ENCODE measurements at places on chromosomes 7 and 10.

GRCh38 chr10:77548157-77548556, 89.5 kb downstream of the KCNMA1 start:
- no peak for DNase-seq

GRCh38 chr7:26709210-26709990, 155.0 kb downstream of the SKAP2 start:
- no peak for DNase-seq

GRCh38 chr10:97701438-97702069, 12.0 kb upstream of the MARVELD1 start:
- peak; percentile 42 for DNase-seq

DNA sequence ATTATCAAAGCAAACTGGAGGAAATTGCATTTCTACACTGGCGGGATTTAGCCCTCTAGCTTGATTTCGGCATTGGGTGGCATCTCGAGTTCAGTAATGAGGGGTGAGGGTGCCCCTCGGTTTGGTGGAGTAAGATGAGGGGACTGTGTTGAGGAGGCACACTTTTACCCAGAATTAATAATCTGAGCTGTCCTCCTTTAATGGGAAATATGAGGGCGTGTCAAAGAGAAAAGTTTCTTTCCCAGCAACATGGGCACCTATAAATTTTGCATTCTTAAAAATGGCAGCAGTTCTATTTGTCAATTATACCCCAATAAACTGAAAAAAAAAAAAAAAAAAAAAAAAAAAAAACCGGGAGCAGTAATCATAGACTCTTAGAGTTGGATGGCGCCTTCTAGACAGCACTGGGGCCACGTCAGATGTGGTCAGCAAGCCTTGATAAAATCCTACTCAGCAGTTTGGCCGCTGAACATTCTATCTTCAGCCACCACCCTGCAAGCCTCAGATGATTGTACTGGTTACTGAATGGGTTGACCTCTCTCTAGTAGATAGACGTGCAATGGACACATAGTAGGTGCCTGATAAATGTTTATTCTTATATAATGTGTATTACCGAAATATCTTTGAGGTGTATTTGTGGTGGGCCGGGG, 931 bp downstream of the PAPSS2 start:
- no peak for DNase-seq

GRCh38 chr10:119776536-119776935, 50.7 kb downstream of the INPP5F start:
- DNase-seq = no peak

DNA sequence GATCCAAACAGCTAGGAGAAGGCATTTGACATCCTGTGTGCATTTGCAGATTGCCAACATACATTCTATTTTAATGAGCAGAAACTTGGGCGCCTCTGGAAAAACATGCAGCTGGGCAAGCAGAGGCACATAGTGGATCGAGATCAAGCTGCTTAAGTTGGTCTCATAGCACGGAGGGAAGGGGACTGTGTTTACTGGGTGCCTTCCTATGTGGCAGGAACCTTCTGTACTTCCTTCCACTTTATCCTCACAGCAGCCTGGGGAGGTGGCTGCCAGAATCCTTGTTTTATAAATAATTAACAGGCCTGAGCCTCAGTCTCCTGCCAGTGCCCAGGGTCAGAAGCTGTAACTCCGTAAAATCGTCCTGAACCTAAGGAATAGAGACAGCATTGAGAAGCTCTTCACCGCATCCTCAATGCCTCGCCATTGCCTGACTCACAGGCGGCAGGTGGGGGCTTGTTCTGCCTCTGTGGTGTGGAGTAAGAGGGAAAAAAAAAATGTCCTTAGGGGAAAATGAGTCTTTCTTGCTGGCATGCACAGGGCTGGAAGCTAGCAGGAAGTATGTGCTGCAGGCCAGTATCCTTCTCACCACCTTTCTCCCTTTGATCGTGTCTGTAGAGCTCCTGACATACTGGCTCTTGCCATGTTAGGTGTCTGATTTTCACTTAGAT, 6.2 kb downstream of the VWA2 start:
- no peak for DNase-seq

DNA sequence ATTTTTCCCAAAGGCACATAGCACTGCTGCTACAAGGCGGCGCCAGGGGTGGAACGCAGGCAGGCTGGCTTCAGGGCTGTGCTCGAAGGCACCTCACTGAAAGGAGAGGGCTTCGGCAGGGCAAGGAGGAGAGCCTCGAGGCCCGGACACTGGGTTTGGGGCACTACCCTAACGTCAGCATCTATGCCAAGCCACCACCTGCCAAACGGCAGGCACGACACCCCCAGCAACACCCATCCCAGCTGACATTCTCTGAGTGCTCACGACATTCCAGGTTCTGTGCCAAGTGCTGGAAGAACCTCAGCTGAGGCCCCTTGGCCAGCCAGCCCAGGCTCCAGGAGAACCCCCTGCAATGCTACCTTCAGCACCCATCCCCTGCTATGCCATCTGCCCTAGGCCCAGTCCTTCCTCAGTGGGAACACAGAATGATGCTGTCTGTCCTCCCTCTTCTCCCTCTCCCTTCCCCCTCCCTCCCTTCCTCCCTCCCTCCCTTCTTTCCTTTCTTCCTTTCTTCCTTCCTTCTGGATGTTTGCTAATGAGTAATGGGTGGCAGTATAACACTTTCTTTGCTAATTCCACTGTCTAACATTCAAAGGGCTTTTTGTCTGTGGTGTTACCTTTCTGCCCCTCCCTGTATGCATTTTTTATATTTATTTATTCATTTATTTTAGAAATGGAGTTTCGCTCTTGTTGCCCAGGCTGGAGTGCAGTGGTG, 24.3 kb downstream of the ZCCHC24 start:
- no peak for DNase-seq

DNA sequence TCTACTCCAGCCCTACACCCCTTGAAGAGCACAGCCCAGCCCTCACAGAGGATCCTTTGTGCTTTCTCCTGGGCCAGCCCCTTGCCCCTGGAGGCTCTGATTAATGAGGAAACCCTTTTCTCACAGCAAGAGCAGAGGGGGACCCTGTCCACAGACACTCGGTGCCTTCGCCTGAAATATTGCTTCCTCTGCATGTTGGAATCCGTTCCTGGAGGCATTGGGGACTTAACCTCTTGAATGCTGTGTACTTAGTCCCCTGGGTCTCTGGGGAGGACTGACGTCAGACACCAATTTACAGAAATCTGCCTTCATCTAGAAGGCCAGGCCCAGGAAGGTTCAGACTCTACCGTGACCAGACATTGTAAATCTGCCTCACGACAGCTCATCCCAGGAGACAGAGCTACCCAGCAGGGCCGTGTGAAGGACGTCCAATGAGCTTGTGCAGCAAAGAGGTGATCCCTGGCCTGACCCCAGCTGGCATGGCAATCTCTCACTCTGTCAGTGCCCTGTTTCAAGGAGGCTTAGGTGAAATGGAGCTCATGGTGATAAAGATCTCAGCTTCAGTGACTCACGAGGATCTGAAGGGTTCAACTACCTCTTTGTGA, 8.1 kb upstream of the TMEM72 start:
- DNase-seq = no peak

DNA sequence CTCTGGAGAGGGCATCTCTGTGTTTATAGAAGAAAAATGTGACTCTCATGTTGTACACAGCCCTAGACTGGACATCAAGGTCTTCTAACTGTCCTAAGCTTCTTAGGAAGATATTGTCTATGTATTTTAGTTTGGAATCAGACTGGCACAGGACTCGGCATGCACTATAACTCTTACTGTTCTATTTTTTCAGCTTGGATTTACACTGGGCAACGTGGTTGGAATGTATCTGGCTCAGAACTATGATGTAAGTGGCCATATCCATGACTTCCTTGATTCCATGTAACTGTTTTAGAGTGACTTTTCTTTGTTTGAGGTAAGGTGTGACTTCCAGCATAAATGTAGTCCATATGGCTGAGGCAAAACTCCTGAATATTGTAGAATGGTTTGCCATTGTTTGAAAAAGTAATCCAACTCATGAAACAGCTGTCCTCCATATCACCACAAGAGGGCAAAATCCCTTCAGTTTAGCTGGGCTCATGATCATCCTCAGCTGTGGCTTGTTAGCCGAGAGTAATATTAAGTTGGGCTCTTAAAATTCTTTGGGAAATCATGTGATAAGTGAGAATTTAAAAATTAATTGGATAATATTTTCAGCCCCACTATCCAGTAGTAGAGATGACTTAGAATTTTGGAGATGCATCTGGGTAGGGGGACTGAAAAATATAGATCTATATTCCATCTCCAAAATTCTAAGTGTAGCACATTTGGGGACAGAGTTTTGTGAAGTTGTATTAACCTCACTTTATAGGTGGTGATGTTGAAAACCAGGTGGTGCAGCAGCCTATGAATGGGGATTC, 10.4 kb downstream of the STMP1 start:
- no peak for DNase-seq

GRCh38 chr10:116263870-116264655, 8.9 kb downstream of the GFRA1 start:
- DNase-seq = no peak

DNA sequence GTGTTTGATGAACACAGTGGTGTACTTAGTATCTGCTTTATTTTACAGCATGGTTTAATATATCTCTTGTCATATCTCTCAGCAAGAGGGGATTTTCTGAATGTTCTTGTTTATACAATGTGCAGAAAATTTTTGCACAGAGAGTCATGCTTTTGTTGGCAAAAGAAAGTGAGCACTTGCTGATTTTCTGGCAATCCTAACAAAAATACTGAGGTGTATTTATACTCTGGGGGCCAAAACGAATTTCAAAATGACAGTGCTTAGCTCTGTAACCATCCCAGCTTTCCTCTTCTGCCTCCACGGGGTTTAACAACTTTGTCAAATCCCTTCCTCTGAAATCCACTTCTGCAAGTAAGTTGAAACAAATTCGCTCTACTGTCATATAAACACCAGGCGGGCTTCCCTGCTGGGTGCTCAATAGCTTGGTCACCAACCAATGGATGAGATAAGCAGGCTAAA, 169.2 kb downstream of the NOC3L start:
- no peak for DNase-seq

DNA sequence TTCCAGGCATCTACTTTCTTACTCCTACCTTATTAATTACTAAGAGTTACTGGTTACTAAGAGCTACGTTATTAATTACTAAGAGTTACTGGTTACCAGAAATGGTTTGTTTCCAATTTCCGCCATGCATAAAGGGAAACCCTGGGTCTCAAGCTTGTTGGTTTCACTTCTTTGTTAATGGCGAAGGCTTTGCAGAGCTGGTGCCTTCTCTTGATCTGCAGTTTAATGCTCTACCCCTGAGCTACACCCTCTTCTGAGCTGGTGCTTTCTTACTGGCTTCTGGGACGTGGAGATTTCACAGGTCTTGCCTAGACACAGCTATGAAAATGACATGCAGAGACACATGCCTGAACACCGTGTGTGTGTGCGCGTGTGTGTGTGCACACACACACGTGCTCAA, 560 bp downstream of the CPA4 start:
- no peak for DNase-seq

DNA sequence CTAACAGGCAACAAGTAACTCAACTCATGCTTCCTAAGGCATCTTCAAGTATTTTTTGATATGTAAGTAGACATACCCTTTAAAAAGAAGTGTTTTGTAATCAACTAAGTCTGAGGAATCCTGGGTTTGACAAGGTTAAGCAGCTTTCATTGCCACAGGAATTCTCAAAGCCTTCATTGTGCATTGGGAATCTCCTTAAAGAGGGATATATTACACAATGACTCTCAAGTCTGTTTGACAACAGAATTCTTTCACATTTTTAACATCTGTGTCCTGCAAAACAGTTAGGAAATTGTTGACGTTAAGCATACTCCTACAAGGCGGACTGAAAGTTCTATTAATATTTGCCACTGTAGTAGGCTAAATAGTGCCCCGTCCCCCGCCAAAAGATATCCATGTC, 71.4 kb downstream of the SGMS1 start:
- no peak for DNase-seq

DNA sequence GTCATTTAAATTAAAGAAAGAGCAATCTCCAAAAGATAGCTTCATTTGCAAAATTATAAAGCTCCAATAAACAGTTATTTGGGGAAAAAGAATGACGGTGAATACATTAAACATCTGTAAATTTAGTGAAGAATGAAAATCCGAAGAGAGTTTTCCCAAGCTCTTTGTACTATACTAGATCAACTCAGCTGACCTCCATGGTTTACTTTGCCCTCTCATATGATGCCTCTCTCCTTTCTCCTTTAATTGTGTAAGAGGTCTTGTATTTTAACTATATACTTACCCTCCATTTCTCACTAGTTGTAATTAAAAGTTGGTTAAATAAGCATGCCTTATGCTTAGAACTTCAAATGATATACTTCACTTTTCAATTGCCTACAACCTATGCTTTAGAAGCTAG, 125.8 kb downstream of the CACNA2D1 start:
- DNase-seq = no peak

DNA sequence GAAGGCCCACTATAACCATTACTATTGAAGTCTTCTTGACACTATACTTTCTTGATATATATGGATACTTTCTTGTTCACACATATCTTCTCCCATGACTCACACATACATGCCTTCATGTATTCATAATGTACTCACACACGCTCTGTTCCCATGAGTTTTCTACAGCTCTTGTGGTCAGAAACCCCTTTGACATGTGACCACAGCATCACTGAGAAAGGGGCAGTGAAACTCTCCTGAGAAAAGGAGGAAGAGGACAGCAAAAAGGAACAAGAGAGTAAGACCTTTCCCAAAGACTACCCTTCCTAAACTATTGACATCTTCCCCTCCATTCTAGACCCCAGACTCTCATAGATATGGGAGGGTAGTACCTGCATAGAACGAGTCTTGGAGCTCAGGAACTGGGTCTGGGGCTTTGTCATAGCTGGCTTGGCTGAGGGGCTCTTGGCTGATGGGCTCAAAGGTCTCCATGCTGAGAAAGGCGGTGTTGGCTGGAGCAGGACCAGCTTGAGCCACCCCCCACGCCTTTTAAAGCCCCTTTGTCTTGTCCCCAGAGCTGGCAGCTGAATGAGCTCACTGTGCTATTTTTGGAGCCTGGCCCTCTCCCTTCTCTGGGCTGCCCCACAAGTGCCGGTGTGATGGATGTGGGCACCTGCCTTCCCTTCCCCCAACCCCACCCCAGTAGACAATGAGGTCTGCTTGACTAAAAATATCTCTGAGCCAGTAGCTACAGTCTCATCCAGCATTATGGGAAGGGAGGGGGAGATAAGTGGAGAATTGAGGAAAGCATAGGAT, 5.1 kb downstream of the SYNPO2L start:
- DNase-seq = no peak
